Stimulated activated CD4-positive, alpha-beta T cell treated with anti-CD3 and anti-CD28 coated beads, Interleukin-12 subunit alpha, Interleukin-12 subunit beta, amount 100 ng/mL, for 48 hours (primary cell): ENCODE measurements at places on chromosomes 6 and 20.

GRCh38 chr6:16909658-16910360, 148.5 kb upstream of the ATXN1 start:
- no peak for DNase-seq

- DNase-seq = no peak
These were observed 6.5 kb upstream of the SLC17A4 start for GRCh38 chr6:25748049-25748448.

- DNase-seq = no peak
These were observed 201.7 kb upstream of the RREB1 start for GRCh38 chr6:6905961-6906518.

GRCh38 chr6:138242987-138243592, 24.8 kb upstream of the PBOV1 start:
- DNase-seq = no peak

DNA sequence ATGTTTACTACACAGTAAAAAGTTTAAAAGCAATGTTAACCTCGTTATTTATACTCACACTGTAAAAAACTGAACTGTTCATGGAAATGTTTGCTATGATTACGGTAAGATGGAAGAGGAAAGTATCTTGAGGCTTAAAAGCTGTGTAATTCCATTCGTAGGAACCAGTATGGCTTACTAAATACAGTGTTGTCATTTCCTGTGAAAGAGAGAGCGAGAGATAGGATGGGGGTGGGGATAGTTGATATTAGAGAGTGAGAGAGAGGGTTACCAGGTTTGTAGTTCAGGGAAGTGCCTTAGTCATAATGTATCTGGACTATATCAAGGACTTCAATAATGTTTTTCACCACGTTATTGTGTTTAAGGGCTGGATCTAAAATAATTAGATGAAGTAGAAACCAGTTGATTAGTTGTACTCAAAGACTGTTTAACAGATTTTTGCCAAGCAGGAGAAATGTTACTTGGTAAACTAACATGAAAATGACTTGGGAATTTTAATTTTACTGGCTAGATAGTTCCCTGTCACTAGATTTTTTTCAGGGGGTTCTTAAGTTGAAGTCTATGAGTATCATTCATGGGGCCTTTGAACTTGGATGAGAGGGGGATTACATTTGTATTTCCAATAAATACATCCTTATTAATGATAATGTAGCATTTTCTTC, 30.4 kb downstream of the AFDN start:
- DNase-seq = no peak

GRCh38 chr6:119426619-119427018, 77.1 kb upstream of the MAN1A1 start:
- DNase-seq = no peak

- DNase-seq = no peak
These were observed 36.9 kb upstream of the SYNCRIP start for GRCh38 chr6:85679445-85680123.

DNA sequence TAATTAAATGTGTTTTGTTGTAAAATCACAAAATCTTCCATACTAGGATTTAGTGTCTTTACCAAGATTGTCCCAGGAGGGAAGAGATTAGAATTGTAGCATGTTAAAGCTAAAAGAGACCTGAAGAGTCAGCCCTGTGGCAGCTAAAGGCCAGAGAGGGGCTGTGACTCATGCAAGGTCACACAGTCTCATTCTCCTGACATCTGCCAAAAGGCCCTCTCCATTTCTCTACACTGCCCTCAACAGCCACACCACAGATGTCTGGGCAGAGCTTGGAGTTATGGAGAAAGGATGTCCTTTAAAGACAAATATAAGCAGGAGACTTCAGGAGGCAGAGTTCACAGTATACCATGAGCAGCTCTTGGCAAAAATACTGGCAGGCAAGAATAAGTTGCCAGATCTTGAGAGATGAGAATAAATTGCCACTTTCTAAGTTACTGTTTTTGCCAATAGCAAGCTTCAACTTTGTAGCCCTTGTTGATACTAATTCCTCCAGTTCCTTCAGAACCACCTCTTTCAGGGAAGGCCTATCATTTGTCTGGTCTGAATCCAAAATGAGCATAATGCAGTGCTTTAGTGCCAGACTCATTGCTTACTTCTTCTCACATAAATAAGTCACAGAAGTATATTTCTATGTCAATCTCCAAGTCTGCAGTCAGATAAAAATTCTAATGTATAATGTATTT, 41.7 kb downstream of the AKIRIN2 start:
- DNase-seq = no peak

- no peak for DNase-seq
These were observed 848.2 kb downstream of the DHX35 start for GRCh38 chr20:39810309-39810708.

- no peak for DNase-seq
These were observed 843 bp upstream of the HEY2 start for GRCh38 chr6:125748406-125749172.

DNA sequence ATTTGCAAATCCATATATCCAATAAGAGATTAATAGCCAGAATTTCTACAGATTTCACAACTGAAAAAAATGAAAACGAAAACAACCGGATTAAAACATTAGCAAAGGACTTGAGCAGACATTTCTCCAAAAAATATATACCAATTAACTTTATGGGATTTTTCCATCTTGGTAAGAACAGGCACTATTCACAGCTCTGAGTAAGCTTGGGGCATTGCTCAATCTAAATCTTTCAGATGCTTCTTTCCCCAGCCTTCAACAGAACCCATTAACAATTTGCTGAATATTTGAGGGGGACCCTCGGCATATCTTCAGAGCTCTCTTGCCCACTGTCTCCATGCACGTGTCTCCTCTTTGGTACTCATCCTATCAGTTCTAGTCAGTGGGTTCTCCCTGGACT, 111.7 kb upstream of the CD93 start:
- no peak for DNase-seq

DNA sequence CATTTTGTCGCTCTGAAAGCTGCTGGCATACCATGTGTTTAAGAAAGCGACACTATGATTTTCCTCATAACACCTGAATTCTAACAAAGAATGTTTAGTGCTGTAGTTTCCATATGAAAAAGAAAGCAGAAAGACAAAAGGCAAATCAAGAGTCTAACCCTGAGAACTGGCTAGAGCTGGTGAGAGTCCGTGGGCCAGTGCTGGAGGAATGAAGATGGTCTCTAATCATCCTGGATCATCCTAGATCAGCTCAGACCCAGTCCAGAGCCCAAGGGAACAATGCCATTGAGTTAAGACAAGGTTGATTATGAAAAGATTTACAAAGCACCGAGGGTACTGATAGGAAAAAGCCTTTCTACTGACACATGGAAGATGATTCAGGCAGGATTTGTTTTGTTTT, 73.0 kb upstream of the MYLIP start:
- DNase-seq = no peak

DNA sequence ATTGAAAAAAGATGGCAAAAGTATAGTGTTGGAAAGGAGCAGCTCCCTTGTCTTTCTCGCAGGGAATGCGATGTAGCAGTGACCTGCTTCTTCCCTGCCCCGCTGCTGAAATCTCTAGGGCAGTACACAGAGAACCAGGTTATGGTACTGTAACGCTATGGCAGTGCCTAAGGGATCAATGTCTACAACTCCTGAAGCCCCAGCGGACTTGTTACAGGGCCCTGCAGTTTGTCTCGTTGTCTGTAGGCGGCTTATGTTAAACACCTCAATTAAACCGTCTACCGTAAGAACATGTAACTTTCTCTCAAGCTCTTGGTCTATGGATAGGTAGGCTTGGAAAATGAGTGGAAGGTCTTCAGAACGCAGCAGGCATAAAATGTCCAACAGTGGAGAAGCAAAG, 44.8 kb upstream of the SLC17A4 start:
- no peak for DNase-seq

GRCh38 chr6:105402090-105402938, 568 bp downstream of the PREP start:
- DNase-seq = peak; percentile 16

- DNase-seq = no peak
These were observed 207.0 kb downstream of the SYNDIG1 start for GRCh38 chr20:24676353-24676977.
